ENCODE measurements at places on chromosomes 11 and 22.
A peak's percentile ranks its signal among the peaks of the same experiment; 100 is the strongest.

GRCh38 chr11:99370549-99371216, 349.9 kb downstream of the CNTN5 start:
- H3K4me3 ChIP-seq = no peak overlapping the region
- H3K27ac ChIP-seq = no peak overlapping the region
- H3K4me1 ChIP-seq = no peaks in the 10 kb centered on the region

GRCh38 chr11:575996-576768, at the start of gene PHRF1:
Gene PHRF1, plus strand, starts transcription at chr11:576470. Its CDS starts 5,043 bp downstream, at chr11:581513.
- no peaks in the 10 kb centered on the region for H3K36me3 ChIP-seq
- H3K4me1 ChIP-seq = no peaks in the 10 kb centered on the region
- DNase-seq = peak; percentile 98
- H3K27me3 ChIP-seq = no peaks in the 10 kb centered on the region
- peak within 1 kb of the TSS; percentile 87 for H3K27ac ChIP-seq
- peak within 1 kb of the TSS; percentile 89 for H3K4me3 ChIP-seq

DNA sequence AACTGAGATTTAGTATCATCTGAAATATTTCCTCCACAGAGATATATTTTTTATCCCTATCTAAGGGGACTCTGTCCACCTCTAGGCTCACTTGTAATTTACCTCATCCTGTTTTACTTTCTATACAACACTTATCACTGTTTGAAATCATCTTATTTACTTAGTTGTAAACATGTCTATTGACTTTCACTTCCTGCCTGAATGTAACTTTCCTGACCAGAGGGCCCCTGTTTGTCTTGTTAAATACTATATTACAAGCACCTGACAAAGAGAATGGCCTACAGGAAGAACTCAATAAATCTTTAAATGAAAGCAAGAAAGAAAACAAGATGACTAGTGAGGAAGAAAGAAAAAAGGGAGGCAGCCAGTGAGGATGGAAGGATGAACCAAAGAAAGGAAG, 1727.5 kb downstream of the LRRC4C start:
- H3K4me3 ChIP-seq = no peak overlapping the region
- DNase-seq = no peak
- H3K27me3 ChIP-seq = no peaks in the 10 kb centered on the region
- H3K27ac ChIP-seq = no peak overlapping the region
- H3K4me1 ChIP-seq = no peaks in the 10 kb centered on the region

DNA sequence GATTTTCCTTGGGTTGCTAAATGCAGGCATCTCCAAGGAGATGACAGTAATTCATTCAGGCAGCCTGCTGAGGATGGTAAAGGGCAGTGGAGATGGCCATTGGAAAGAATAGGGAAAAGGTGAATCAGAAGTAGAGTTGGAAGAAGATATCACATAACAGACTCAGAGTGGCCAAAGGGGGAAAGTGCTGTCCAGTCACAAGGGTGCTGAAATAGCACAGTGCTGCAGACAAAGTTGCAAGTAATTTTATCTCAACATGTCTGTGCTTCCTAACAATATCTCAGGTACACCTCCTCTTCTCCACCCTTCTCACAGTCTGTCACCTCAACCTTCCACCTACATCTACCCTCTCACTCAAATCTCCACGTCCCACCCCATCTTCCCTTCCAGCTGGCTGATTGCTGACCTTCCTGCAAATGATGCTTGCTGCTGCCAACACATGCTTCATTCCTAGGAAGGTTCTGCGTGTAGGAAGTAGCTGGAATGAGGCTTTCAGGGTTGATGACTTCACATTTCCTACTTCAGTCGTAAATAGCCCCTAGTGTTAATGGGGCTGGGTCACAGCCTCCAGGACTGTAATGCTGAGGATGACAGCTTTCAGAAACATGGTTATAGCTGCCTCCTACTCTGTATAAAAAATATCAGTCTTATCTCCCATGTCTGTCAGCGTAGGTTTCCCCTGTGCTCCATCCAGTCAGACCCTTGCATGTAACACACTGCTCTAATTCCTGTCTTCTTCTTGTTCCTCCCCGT, 123.9 kb downstream of the CTNND1 start:
- H3K4me3 ChIP-seq = no peak overlapping the region
- no peak overlapping the region for H3K27ac ChIP-seq
- no peaks in the 10 kb centered on the region for H3K36me3 ChIP-seq
- DNase-seq = no peak
- no peaks in the 10 kb centered on the region for H3K4me1 ChIP-seq

- DNase-seq = no peak
- no peaks in the 10 kb centered on the region for H3K27me3 ChIP-seq
- no peak overlapping the region for H3K27ac ChIP-seq
Measured at GRCh38 chr11:77416357-77416756, 57.5 kb downstream of the PAK1 start.

GRCh38 chr11:102798012-102798746, at the start of gene MMP1:
Gene MMP1, minus strand, starts transcription at chr11:102798160. Its CDS starts 68 bp downstream, at chr11:102798092.
- H3K27me3 ChIP-seq = no peaks in the 10 kb centered on the region
- H3K27ac ChIP-seq = no peak within 1 kb of the TSS
- no peaks in the 10 kb centered on the region for H3K4me1 ChIP-seq
- no peak within 1 kb of the TSS for H3K4me3 ChIP-seq
- no peaks in the 10 kb centered on the region for H3K36me3 ChIP-seq

DNA sequence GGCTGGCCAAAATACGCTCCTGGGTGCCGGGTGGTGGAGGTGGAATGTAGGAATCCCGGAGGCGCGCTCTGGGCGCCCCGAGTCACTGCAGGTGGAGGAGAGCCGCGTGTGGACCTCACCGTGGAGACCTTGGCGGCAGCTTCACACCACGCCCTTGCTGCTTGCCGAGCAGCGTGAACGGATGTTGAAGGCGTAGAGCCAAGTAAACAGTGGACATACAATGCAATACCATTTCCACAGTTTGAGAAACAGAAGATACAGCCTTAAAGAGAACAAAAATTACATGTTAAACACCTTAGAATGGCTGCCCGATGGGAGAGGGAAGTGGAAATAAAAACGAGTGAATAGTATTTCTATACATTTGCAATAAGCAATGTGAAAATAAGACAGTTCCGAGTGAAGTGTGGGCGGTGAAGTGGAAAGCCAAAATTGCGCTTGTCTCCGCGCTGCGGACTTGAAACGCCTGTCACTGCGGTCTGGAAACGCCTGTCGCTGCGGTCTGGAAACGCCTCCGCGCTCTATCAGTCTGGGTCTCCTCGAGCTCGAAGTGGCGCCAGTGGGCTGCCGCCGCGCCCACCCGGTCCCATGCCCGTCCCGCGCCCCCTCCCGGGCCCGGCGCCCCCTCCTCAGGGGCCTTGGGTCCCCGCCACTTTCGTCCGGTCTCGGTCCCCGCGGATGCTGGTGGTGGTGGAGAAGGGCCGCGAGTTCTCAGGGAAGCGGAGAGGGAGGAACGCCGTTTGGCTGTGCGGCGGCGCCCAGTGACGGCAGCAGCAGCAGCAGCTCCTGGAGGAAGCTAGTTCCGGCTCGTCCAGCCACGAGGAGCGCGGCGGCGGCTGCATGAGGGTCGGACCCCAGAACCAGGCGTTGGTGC, 1.6 kb downstream of the NCR3LG1 start:
- peak overlapping the region; percentile 86 for H3K27ac ChIP-seq
- no peaks in the 10 kb centered on the region for H3K36me3 ChIP-seq
- no peaks in the 10 kb centered on the region for H3K27me3 ChIP-seq
- peak; percentile 79 for DNase-seq
- no peaks in the 10 kb centered on the region for H3K4me1 ChIP-seq
- peak overlapping the region; percentile 65 for H3K4me3 ChIP-seq

- H3K4me3 ChIP-seq = no peak overlapping the region
- DNase-seq = no peak
- H3K27ac ChIP-seq = no peak overlapping the region
- H3K27me3 ChIP-seq = no peaks in the 10 kb centered on the region
- H3K36me3 ChIP-seq = no peaks in the 10 kb centered on the region
Measured at GRCh38 chr11:33579101-33579500, 121.5 kb downstream of the C11orf91 start.
